ENCODE measurements at places on chromosomes 4 and X.

DNA sequence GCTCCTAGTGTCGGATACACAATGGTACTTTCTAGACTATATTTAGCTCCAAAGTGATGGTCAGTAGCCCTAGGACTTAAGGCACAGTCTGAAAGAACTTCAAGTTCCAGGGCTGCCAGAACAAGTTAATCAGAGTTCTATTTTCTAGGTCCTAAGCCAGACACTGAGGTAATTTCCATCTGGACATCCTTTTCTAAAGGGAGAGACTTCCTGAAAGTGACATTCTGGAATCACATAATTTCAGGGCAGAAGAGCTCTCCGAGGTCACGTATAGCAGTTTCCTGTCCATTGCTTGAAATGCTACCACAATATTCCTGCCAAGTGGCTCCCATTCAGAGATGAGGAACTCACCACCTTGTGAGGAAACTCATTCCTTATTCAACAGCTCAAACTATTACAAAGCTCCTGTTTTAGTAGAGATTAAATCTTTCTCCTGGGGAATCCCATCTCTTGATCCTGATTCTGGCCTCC lies 117.9 kb downstream of the COL25A1 start:
- no peak for DNase-seq

DNA sequence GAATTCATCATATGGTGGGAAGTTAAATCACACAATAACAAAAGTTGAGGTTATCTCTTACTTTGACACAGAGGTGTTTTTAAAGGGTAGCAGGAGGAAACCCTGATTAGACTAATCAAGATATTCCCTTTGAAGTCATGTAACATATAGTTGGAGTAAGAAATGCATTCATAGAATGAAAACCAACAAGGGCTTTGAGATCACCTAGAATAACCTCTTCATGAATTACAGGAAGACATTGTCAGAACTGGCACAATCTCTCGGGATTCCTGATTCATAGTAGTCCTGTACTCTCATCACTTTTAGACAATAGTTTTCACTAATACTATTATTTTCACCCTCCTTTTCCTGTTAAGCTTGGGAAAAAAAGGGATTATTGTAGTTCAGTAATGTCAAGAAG lies 170.2 kb downstream of the PPP3CA start:
- DNase-seq: no peak

- DNase-seq: no peak
These were observed 74.6 kb upstream of the AP1S2 start for GRCh38 chrX:15929194-15929593.

GRCh38 chr4:151865312-151865711 lies 104.5 kb upstream of the GATB start:
- DNase-seq: no peak

DNA sequence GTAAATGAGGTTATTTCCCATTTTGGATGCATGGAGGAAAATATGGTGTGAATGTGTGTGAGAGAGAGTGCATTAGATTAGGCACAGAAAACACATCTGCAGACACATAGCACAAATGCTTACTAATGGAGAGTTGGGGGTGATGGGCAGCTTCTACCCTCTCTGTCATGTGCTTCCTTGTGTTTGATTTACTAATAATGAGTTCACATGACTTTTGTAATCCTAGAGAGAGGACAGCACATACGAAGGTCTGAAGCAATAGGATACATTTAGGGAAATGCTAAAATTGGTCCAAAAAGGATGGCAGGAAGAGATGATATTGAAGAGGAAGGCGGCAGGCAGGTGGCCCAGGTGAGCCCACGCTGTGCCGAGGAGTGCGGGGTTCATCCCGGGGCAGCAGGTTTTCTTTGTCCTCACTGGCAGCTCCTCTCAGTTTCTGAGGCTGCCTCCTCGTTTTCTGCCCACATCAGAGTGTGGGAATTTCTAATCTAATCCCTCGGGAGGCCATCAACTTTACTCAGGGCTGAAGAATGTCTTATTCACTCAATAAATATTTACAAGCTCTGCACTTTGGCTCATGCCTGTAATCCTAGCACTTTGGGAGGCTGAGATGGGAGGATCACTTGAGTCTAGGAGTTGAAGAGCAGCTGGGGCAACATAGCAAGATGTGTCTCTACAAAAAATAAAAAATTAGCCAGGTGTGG lies 15.9 kb upstream of the MAP9 start:
- peak; percentile 71 for DNase-seq

GRCh38 chrX:40282946-40283660 lies 185.3 kb upstream of the BCOR start:
- peak; percentile 45 for DNase-seq

DNA sequence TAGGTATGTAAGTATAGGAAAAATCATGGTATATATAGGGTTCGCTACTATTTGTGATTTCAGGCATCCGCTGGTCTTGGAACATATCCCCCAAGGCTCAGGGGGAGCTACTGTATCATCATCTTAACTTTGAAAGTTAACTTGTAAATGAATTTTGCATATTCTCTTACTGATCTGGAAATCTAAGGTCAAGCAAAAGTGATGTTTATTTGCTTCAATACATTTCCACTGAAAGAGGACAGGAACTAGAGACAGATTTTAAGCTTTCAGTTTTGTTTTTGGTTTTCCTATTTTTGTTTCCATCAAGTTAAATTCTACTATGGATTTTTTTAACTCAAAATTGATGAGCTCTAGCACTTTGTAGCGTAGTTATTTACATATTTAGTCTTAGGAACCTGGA lies 56.2 kb downstream of the NAF1 start:
- DNase-seq: no peak

DNA sequence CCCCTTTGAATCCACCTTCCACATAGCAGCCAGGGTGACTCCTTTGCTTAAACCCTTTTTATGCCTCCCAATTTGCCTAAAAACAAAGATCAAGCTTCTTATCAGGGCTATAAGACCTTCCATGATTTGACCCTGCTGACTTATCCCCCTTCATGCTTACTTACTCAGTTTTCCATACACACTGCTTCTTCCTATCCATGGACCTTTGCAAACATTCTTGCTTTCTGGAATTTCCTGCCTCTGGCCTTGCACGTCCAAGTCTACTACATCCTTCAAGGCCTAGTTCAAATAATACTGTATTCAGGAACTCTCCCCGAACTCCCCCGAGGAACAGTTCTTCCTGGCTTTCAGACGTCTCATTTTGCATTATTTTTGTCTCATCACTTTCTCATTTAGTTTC lies 31.8 kb downstream of the RAP2C start:
- DNase-seq: no peak

DNA sequence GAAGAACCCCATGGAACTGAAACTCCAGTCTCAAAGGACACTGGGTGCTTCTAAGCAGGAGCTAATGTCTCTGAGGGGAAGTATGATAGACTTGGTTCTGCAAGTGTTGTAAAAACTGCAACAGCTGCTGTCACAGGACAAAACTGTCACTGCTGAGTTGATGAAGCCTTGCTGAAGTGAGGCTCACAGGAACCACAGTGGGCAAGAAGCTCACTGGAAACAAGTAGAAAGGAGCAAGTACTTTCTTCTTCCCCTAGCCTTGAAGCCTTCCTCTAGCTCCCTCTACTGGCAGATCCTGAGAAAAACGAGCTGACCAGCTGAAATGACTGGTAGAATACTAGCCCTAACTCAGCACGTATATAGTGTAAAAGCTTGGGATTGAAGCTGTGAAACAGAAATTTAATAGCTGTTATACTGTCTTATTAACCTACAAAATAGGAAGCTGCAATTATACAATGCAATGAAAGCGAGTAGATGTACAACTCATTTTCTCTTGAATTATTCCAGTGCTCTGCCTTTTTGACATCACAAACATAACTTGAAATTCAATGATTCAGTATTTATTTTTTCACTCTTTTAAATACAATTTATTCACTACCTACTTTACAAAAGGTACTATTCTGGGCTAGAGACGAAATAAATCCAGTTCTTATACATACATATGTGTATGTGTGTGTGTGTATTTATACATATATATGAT lies 91.4 kb downstream of the GABRB1 start:
- peak; percentile 85 for DNase-seq

DNA sequence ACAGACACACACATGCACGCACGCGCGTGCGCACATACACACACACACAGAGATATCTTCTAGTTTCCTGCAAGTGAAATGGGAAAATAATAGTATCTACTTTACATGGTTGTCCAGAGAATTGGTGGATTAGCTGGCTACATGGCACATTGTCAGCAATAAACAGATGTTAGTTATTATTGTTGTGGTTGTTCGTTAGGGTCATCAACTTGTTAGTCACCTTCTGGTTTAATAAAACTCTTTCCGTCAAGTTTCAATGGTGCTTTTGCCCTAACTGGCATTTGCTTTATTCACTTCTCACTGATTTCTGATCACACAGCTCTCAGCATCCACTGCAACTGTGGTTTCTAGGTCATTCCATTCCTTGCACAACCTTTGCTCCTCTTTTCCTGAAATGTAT lies 25.4 kb upstream of the RASL11B start:
- no peak for DNase-seq

DNA sequence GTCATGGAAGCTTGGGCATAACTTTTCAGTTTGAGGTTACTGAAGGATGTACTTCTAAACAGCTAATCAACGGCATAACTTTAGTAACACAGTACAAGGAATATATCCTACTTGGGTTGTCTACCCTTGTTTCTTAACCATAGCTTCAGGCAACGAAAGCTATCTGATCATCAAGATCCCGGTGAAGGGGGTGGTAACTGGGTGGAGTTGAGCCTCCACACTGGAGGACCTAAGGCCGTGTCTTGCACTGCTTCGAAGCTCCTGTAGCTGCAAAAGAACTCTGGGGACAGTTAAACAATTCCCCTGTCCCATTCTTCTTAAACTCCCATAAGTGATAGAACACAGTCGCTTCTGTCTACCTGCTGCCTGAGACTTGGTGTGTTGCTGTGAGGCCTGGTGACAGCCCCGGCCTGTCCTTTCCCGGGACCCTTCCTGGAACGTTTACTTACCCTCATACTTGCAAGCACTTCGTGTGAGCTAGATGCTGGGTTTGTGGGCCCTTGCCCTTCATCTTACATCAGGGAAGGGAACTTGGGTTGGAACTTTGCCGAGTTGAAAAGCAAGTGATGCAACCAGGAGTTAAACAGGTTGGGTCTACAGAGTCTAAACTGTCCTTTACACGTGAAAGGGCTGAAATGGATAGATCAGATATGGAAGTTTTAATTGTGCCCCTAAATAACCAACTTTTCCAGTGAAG lies 5.8 kb upstream of the WDR1 start:
- no peak for DNase-seq

DNA sequence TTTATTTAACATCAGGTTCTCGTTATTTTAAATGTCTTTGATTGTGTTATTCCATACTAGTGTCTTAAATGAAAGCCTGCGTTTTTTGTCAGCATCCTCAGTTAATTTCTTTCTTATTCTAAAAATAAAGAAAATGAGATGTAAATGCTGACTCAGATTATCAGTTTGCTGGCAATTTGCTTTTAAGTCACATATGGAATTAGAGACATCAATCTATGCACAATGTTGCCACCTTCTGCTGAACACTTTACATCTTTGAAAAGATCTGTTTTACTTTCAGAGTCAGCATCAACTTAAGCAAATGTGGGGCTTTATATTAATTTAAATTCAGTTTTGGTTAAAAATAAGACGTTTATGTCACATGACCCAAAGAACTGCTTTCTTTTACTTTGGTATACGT lies 99.2 kb downstream of the ADGRL3 start:
- DNase-seq: no peak

- no peak for DNase-seq
These were observed 577.2 kb upstream of the AADAT start for GRCh38 chr4:170666909-170667308.

GRCh38 chrX:72308566-72309296 lies 3.0 kb upstream of the CITED1 start:
- DNase-seq: peak; percentile 67

GRCh38 chrX:331151-331824 lies 12.7 kb upstream of the GTPBP6 start:
- peak; percentile 36 for DNase-seq

- no peak for DNase-seq
These were observed 515.0 kb downstream of the INPP4B start for GRCh38 chr4:142331132-142331531.

DNA sequence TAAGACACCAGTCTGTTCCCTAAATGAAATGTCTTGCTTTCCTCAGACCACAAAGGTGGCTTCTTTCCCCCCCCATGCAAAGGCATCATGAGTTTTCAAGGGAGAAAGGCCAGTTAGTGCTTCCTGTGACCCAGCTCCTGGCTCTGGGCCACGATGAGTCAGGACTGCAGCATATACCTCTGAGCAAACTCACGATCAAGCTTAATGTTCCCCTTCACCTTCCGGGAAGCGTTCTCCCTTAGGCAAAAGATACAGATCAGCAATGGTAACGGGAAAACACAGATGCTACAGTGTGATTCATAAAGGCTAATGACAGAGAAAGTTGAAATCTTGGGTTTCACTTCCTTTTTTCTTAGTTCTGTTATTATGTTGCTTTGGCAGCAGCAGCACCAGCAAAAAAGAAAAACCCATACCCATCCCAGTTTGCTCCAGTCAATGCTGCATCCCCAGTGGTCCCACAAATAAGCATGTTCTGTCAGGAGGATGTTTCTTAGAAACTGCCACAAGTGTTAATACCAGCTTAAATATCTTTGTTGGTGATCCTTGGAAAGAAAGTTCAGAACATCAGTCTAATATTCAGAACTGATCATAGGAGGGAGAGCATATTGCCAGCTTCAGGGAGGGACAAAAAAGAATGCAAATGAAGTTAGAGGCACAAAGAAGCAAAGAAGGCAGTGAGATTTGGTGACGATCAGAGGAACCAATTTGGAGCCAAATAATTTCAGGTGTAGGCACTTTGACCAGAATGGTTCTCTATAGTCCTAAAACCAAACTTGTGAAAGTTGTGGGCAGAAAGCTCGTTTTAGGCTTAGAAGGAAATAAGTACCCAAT lies 41.2 kb downstream of the LONRF3 start:
- DNase-seq: peak; percentile 85

- no peak for DNase-seq
These were observed 2.7 kb upstream of the ZNF185 start for GRCh38 chrX:152895121-152895520.

GRCh38 chrX:119067023-119067739 lies 5.6 kb upstream of the CT47C1 start:
- DNase-seq: peak; percentile 52

DNA sequence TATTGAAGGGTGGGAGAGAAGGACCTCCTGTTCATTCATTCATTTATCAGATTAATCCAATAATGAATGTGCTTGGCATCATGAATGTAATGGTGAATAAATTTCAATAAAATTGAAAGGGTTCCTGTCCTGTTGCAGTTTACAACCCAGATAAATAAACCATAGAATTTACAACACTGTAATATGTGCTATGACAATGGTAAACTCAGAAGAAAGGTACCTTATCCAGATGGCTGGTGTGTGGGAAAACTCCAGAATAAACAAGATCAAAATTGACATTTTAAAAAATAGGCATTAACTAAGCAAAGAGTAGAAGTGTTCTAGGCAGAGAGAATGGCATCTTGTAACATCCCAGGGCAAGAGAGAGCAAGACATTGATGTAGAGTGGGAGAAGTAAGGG lies 15.3 kb downstream of the ARL13A start:
- DNase-seq: no peak
